EH (cell line): ENCODE measurements at places on chromosomes 4 and X.

GRCh38 chrX:111376897-111377578 lies 35.0 kb downstream of the DCX start:
- no peak for DNase-seq

GRCh38 chr4:103204111-103204510 lies 6.0 kb upstream of the CENPE start:
- peak; percentile 3 for DNase-seq

GRCh38 chr4:52369649-52370048 lies 289.5 kb downstream of the USP46 start:
- DNase-seq = no peak

- no peak for DNase-seq
Measured at GRCh38 chr4:28248269-28248668, 1387.6 kb downstream of the STIM2 start.

- DNase-seq = no peak
Measured at GRCh38 chr4:2322227-2322626, 60.3 kb upstream of the MXD4 start.

- no peak for DNase-seq
Measured at GRCh38 chr4:48138936-48139335, 4.9 kb upstream of the TXK start.

DNA sequence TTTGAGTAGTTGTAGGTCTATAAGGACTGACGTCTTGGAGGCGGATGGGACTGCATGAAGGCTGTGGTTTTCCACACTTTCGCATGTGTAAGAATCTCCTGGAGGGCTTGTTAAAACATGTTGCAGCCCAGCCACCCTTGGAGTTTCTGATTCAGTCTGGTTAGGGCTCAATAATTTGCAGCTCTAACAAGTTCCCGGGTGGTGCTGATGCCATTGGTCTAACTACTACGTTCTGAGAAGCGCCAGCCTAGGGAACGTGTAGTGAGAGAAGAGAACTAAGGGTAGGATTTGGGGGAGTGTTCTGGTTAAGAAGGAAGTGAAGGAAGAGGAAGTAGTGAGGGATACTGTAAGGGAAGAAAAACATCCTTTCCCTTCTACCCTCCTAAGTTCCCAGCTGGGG lies 138.9 kb downstream of the LARP7 start:
- no peak for DNase-seq

DNA sequence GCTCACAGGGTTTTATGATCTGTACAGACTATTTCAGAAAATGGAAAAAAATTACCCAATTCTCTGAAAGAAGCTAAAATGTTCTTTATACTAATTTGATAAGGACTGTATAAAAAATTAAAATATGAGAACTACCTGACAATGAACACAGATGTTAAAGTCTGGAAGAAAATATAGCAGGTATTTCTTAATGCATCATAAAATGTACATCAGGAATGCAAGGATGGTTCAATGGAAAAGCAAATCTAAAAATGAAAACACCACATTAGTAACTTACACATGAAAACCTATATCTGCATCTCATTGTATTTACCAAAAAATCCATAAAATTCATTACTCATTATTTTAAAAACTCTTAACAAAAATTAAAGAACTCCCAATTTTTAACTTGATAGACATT lies 39.4 kb downstream of the ARHGAP6 start:
- no peak for DNase-seq
